ENCODE measurements at places on chromosomes 7 and 10.

GRCh38 chr10:14384116-14384730, 53.5 kb upstream of the FRMD4A start:
- DNase-seq = no peak
- no peak overlapping the region for H3K27ac ChIP-seq
- no peaks in the 10 kb centered on the region for H3K27me3 ChIP-seq
- H3K36me3 ChIP-seq = no peaks in the 10 kb centered on the region

DNA sequence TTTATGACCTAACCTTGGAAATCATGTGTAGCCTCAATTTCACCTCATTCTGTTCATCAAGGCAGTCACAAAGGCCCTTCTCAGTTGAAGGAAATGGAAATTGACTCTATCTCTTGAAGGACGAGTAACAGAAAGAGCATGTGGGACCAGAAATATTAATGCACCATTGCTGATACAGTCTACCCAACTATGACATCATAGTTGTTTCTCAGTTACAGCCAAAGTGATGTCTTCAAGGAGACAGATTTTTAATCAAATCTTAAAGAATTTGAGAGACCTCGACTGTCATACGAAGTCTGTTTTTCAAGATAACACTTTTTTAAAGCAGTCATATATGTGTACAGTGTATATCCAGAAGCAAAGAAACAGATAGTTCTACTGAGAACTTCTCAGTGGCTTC, 335.7 kb upstream of the PHF14 start:
- no peaks in the 10 kb centered on the region for H3K4me1 ChIP-seq
- no peak for DNase-seq
- no peak overlapping the region for H3K27ac ChIP-seq
- no peaks in the 10 kb centered on the region for H3K36me3 ChIP-seq

- no peaks in the 10 kb centered on the region for H3K36me3 ChIP-seq
- no peak for DNase-seq
- no peaks in the 10 kb centered on the region for H3K4me1 ChIP-seq
- no peak overlapping the region for H3K4me3 ChIP-seq
- no peak overlapping the region for H3K27ac ChIP-seq
- no peaks in the 10 kb centered on the region for H3K27me3 ChIP-seq
Measured at GRCh38 chr7:27576360-27576944, 86.2 kb downstream of the HIBADH start.

GRCh38 chr10:100133801-100134200, 52.0 kb downstream of the ERLIN1 start:
- H3K4me3 ChIP-seq = no peak overlapping the region
- H3K4me1 ChIP-seq = no peaks in the 10 kb centered on the region
- DNase-seq = no peak
- no peaks in the 10 kb centered on the region for H3K27me3 ChIP-seq
- H3K36me3 ChIP-seq = no peaks in the 10 kb centered on the region
- no peak overlapping the region for H3K27ac ChIP-seq

DNA sequence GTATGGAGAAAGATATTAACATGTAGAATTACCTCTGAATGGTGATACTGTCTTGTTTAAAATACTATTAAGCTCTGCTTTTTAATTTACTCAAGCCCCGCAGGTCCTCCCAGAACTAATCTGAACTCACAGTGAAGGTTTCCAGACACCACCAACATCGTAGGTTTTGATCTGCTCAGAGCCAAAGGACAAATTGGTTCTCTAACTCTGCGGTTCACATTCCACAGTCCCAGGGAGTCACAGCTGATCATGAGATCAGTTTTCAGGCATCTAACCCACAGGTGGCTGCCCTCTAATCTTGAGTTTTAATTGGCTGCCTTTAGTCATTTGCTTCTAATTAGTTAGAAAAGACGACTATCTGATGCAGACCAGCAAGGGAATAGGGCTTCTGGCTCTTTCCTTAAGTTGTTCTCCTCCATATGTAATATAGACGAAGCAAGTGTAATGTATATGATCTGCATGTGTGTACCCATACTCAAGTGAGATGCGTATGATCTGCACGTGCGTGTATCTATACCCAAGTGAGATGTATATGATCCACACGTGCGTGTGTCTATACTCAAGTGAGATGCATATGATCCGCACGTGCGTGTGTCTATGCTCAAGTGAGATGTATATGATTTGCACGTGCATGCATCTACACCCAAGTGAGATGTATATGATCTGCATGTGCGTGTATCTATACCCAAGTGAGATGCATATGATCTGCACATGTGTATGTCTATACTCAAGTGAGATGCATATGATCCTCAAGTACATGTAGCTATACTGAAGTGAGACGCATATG, 331.5 kb upstream of the NPVF start:
- no peak overlapping the region for H3K27ac ChIP-seq
- no peaks in the 10 kb centered on the region for H3K27me3 ChIP-seq
- peaks cover 54% of the 10 kb centered on the region for H3K4me1 ChIP-seq
- DNase-seq = no peak

GRCh38 chr7:44051611-44052220, 7.2 kb downstream of the DBNL start:
- peaks cover 90% of the 10 kb centered on the region for H3K36me3 ChIP-seq
- DNase-seq = no peak
- H3K27ac ChIP-seq = no peak overlapping the region
- no peak overlapping the region for H3K4me3 ChIP-seq
- H3K4me1 ChIP-seq = peaks cover 18% of the 10 kb centered on the region

- no peaks in the 10 kb centered on the region for H3K36me3 ChIP-seq
- DNase-seq = peak; percentile 3
- H3K27me3 ChIP-seq = peaks cover 14% of the 10 kb centered on the region
- H3K27ac ChIP-seq = no peak overlapping the region
- H3K4me3 ChIP-seq = no peak overlapping the region
Measured at GRCh38 chr7:148503900-148504487, 86.6 kb upstream of the C7orf33 start.

- H3K4me1 ChIP-seq = peaks cover 51% of the 10 kb centered on the region
- H3K27ac ChIP-seq = no peak overlapping the region
- H3K36me3 ChIP-seq = no peaks in the 10 kb centered on the region
- no peak overlapping the region for H3K4me3 ChIP-seq
Measured at GRCh38 chr7:92778972-92779371, 57.4 kb downstream of the CDK6 start.

- DNase-seq = no peak
- no peak overlapping the region for H3K4me3 ChIP-seq
- no peak overlapping the region for H3K27ac ChIP-seq
- peaks cover 6% of the 10 kb centered on the region for H3K4me1 ChIP-seq
- H3K27me3 ChIP-seq = no peaks in the 10 kb centered on the region
Measured at GRCh38 chr10:76461024-76461423, 1029.6 kb downstream of the LRMDA start.

DNA sequence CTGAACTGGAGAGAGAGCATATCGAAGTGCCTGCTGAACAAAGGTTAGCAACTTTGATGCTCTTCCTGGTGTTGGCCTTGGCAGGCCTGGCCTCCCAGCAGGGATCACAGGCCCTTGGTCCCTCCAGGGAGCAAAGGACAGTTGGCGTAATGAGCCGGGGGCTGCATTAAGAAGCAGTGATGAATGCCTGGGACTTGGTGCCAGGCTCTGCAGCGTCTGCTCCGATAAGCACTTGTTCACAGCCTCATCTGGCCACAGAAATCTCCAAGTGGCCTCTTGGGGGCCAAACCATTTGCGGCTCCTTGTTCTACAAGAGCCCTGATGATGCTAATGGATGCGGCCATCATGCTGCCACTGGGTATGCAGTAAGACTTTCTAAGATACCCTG, 31.8 kb downstream of the CRHR2 start:
- peaks cover 3% of the 10 kb centered on the region for H3K36me3 ChIP-seq
- no peaks in the 10 kb centered on the region for H3K4me1 ChIP-seq
- no peak for DNase-seq

- no peaks in the 10 kb centered on the region for H3K27me3 ChIP-seq
- no peaks in the 10 kb centered on the region for H3K36me3 ChIP-seq
- H3K4me3 ChIP-seq = no peak overlapping the region
- DNase-seq = no peak
- H3K4me1 ChIP-seq = peaks cover 5% of the 10 kb centered on the region
- no peak overlapping the region for H3K27ac ChIP-seq
Measured at GRCh38 chr10:13911821-13912520, 325.2 kb downstream of the PRPF18 start.

DNA sequence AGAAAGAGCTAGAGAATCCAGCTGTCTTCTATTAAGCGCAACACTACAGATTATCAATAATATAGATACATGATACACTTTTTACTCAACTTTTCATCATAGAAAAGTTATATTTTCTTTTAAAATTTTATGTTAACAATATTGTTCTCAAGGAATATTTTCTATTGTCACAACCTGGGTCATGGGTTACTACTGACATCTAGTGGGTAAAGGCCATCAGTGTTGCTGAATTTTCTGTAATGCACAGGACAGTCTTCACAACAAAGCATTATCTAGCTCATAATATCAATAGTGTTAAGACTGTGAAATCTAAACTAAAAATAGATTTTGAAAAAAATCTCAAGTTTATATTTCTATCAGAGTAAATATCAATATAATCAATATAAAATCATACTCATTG, 209.8 kb downstream of the ZNF33B start:
- no peaks in the 10 kb centered on the region for H3K27me3 ChIP-seq
- DNase-seq = no peak
- H3K36me3 ChIP-seq = no peaks in the 10 kb centered on the region

DNA sequence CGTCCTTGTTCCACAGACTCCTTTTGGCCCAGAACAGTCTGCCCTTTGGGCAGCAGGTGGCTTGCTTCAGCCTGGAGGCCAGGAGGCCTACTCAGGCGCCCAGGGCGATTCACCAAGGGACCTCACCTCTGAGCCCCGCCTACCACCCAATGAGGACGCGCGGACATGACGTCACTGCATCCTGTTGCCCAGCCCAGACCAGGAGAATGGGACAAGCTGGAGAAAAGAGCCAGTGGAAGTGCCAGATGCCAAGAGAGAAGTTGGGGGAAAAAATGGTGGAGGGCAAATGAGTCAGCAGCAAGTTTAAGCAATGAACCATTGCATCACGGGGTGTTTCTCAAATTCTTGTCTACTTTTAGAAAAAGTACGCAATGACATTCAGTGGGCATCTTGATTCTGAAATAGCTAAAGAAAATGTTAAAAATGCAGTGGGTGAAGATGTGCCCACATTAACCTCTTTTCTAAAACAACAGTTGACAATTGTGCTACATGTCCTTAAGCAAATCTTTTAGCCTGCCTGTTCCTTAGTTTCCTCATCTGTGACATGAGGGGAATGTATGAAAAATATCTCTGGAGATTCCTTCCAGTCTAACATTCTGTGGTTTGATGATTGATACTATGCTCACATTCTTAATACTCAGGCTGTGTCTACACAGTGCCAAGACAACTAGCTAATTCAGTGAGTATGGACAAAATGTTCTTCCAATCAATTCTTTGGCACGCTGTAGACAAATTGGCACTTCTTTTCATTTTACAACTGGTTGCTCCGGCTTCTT, 23.9 kb upstream of the LEP start:
- DNase-seq = no peak
- no peaks in the 10 kb centered on the region for H3K36me3 ChIP-seq
- no peak overlapping the region for H3K27ac ChIP-seq
- no peak overlapping the region for H3K4me3 ChIP-seq
- H3K4me1 ChIP-seq = no peaks in the 10 kb centered on the region
- peaks cover 25% of the 10 kb centered on the region for H3K27me3 ChIP-seq

GRCh38 chr10:33391611-33392465, 57.4 kb upstream of the NRP1 start:
- H3K36me3 ChIP-seq = no peaks in the 10 kb centered on the region
- no peak for DNase-seq
- no peak overlapping the region for H3K4me3 ChIP-seq
- H3K27me3 ChIP-seq = no peaks in the 10 kb centered on the region

DNA sequence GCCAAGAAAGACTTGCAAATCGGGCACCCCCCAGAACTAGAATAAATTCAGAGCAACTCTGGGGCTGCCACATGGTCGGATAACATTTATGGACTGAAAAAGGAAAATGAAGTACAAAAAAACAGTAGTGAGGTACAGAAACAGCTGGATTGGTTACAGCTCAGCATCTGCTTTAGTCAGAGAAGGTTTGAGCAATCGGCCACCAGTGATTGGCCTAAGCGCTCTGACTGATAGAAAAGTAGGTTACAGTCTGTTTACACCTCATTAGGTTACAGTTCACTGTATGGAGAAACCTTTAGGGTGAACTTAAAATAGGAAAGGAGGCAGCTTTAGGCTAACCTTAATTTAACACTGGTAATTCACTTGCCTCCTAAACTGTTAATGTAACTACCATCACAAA, 102.0 kb upstream of the DKK1 start:
- H3K36me3 ChIP-seq = no peaks in the 10 kb centered on the region
- no peak for DNase-seq
- H3K4me3 ChIP-seq = no peak overlapping the region
- H3K27me3 ChIP-seq = no peaks in the 10 kb centered on the region
- H3K27ac ChIP-seq = no peak overlapping the region
- peaks cover 11% of the 10 kb centered on the region for H3K4me1 ChIP-seq

GRCh38 chr10:84108797-84109196, 30.5 kb upstream of the GHITM start:
- peak; percentile 75 for DNase-seq
- no peaks in the 10 kb centered on the region for H3K27me3 ChIP-seq
- no peak overlapping the region for H3K4me3 ChIP-seq
- no peaks in the 10 kb centered on the region for H3K36me3 ChIP-seq
- H3K27ac ChIP-seq = no peak overlapping the region

Data from esophagus muscularis mucosa (tissue), 4 donors.